Activated naive CD8-positive, alpha-beta T cell treated with anti-CD3 and anti-CD28 coated beads, Interleukin-2, amount 10 ng/mL, durations not matched to agents 7 days and 5 days (primary cell): ENCODE measurements at places on chromosomes 12 and 14. TPM values are rescaled to one million over a fixed set of nuclear protein-coding genes. Genes with fewer than 3 reads are reported as not detected.

DNA sequence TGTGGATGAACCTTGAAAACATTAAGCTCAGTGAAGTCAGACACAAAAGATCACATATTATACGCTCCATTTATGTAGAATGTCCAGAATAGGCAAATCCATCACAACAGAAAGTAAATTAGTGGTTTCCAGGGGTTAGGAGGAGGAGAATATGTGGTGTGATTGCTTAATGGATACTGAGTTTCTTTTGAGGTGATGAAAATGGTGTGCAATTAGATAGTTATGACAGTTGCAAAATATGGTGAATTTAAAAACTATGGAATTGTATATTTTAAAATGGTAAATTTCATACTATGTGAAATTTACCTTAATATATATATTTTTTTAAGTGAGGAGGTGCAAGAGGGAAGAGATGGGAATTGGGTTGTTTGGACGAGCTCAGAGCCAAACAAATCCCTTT lies 46.3 kb upstream of the KICS2 start:
- no peak overlapping the region for H3K27ac ChIP-seq
- H3K4me1 ChIP-seq = peaks cover 5% of the 10 kb centered on the region
- H3K36me3 ChIP-seq = no peaks in the 10 kb centered on the region

DNA sequence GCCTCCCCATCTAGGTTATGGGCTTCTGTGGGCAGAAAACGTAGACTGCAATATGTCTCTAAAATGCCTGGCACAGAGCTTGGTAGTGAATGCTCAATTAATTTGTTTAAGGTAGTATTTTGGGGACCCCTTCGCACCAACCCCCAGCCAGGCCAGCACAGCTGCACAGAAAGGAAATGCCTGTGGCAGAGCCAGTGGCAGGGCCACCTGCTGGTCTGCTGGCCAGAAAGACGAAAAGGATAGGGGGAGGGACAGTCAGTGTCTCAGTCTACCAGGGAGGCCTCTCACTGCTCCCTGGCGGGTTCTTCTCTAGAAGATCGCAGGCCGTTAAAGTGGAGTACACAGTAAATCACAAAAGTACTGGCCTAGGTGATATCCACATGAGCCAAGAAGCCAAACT lies 3.5 kb downstream of the RAB15 start:
- H3K27ac ChIP-seq = no peak overlapping the region
- DNase-seq = no peak
- H3K27me3 ChIP-seq = peaks cover 9% of the 10 kb centered on the region
- H3K4me1 ChIP-seq = peaks cover 8% of the 10 kb centered on the region

- no peaks in the 10 kb centered on the region for H3K27me3 ChIP-seq
- H3K27ac ChIP-seq = peak overlapping the region; percentile 99
- peak overlapping the region; percentile 94 for H3K4me3 ChIP-seq
Measured at GRCh38 chr12:54991161-54991990, 6.8 kb upstream of the TESPA1 start.

- H3K4me1 ChIP-seq = no peaks in the 10 kb centered on the region
- H3K36me3 ChIP-seq = no peaks in the 10 kb centered on the region
- peaks cover 35% of the 10 kb centered on the region for H3K27me3 ChIP-seq
- peak; percentile 41 for DNase-seq
- no peak overlapping the region for H3K27ac ChIP-seq
Measured at GRCh38 chr14:104135904-104136471, 2.4 kb upstream of the KIF26A start.

- H3K27me3 ChIP-seq = peaks cover 12% of the 10 kb centered on the region
- peaks cover 34% of the 10 kb centered on the region for H3K4me1 ChIP-seq
- peak overlapping the region; percentile 81 for H3K27ac ChIP-seq
- peak; percentile 44 for DNase-seq
- peaks cover 15% of the 10 kb centered on the region for H3K36me3 ChIP-seq
Measured at GRCh38 chr12:24948420-24948756, 513 bp downstream of the BCAT1 start.

DNA sequence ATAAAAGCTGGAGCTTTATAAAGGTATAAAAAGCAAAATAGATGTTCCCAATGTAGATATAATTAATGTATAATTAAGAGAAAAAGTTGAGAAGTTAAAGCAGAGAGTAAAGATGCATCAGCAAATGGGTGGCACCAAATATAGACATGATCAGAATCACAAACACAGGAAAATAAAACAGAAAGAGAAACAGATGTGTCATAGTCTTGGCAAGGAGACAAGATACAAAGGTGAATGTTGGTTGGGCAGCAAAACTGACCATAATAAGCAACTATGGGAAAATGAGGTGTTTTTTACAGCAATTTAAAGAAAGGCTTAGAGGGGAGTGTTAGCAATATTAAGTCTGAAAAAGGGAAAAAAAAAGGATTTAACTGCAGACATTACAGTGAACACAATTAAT lies 135.4 kb upstream of the CLEC14A start:
- peaks cover 3% of the 10 kb centered on the region for H3K27me3 ChIP-seq
- no peak for DNase-seq
- no peaks in the 10 kb centered on the region for H3K36me3 ChIP-seq
- no peaks in the 10 kb centered on the region for H3K4me1 ChIP-seq
- no peak overlapping the region for H3K4me3 ChIP-seq

ABHD12B gene
- not detected for total RNA-seq

- no peaks in the 10 kb centered on the region for H3K4me1 ChIP-seq
- H3K27ac ChIP-seq = no peak overlapping the region
- no peaks in the 10 kb centered on the region for H3K36me3 ChIP-seq
- no peak for DNase-seq
Measured at GRCh38 chr12:108375986-108376663, 37.0 kb upstream of the CMKLR1 start.

DNA sequence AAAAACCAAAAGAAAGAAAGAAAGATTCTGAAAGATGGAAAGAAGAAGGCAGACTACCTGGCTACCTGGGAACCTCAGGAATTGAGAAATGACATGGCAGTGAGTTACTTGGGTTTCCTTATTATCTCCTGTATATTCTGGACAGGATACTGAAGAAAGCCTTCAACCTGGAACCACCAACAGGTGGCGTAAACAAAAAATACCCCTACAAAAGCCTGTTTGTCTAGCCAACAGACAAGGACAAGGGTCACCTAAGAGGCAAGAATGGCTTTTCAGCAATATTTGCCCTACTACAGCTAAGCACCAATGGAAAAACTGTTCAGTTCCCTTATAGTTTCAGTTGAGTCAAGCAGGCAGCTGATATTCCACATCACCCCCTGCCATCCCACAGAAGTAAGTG lies 274.9 kb downstream of the GPHN start:
- H3K27ac ChIP-seq = no peak overlapping the region
- H3K4me1 ChIP-seq = no peaks in the 10 kb centered on the region
- H3K36me3 ChIP-seq = peaks cover 4% of the 10 kb centered on the region
- DNase-seq = no peak
- H3K27me3 ChIP-seq = no peaks in the 10 kb centered on the region
- no peak overlapping the region for H3K4me3 ChIP-seq

GRCh38 chr12:127803545-127803944 lies 463.4 kb upstream of the TMEM132C start:
- H3K27ac ChIP-seq = no peak overlapping the region
- H3K36me3 ChIP-seq = no peaks in the 10 kb centered on the region
- no peaks in the 10 kb centered on the region for H3K27me3 ChIP-seq
- H3K4me3 ChIP-seq = no peak overlapping the region

DNA sequence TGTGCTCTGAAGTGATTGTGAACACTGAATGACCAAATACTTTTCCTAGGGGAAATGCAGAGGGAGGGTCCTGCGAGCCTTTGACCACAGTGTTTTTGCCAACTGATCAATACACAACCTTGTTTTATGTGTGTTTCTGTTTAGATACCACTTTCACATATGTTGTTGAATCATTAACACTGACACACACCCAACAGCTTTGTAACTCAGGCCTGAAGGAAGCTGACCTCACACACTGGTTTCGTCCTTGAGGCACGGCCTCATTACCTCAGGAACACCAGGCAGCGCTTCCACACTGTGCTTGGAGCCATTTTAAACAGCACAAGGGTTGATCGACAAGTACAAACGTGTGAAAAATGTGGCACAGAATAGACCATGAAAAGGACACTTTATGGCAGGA lies 60.0 kb downstream of the PPFIBP1 start:
- no peaks in the 10 kb centered on the region for H3K27me3 ChIP-seq
- peaks cover 9% of the 10 kb centered on the region for H3K36me3 ChIP-seq
- peaks cover 30% of the 10 kb centered on the region for H3K4me1 ChIP-seq
- no peak overlapping the region for H3K27ac ChIP-seq

DNA sequence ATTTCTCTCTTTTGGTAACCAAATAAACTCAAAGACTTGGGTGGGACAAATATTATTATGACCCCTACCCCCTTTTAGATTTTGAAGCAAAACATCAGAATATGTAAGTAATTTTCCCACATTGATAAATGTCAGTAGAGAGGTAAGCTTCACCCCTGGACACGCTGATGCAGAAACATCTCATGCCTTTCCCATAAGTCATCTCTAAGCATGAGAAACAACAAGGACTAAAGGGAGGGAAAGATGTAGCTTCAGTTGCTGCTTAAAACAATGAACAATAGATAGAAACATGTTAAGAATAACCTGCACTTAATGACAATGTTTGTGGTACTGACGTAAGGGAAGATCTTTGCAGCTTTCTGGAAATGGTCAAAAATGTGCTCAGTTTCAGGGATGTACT lies 56.3 kb upstream of the SLC8A3 start:
- no peak for DNase-seq
- H3K36me3 ChIP-seq = no peaks in the 10 kb centered on the region
- no peak overlapping the region for H3K27ac ChIP-seq
- no peak overlapping the region for H3K4me3 ChIP-seq
- H3K4me1 ChIP-seq = no peaks in the 10 kb centered on the region

GRCh38 chr12:99619389-99620158 lies 28.0 kb upstream of the GARIN6 start:
- H3K4me3 ChIP-seq = no peak overlapping the region
- H3K36me3 ChIP-seq = no peaks in the 10 kb centered on the region
- no peak for DNase-seq

GRCh38 chr14:60514741-60515491 lies 6.0 kb downstream of the SIX6 start:
- peak; percentile 57 for DNase-seq
- no peaks in the 10 kb centered on the region for H3K36me3 ChIP-seq
- H3K27me3 ChIP-seq = peaks cover 74% of the 10 kb centered on the region
- peaks cover 5% of the 10 kb centered on the region for H3K4me1 ChIP-seq
- peak overlapping the region; percentile 57 for H3K4me3 ChIP-seq

- H3K27ac ChIP-seq = no peak overlapping the region
- no peak for DNase-seq
- peaks cover 5% of the 10 kb centered on the region for H3K4me1 ChIP-seq
- no peaks in the 10 kb centered on the region for H3K27me3 ChIP-seq
- H3K4me3 ChIP-seq = no peak overlapping the region
Measured at GRCh38 chr14:53354336-53354735, 201.2 kb upstream of the DDHD1 start.

DNA sequence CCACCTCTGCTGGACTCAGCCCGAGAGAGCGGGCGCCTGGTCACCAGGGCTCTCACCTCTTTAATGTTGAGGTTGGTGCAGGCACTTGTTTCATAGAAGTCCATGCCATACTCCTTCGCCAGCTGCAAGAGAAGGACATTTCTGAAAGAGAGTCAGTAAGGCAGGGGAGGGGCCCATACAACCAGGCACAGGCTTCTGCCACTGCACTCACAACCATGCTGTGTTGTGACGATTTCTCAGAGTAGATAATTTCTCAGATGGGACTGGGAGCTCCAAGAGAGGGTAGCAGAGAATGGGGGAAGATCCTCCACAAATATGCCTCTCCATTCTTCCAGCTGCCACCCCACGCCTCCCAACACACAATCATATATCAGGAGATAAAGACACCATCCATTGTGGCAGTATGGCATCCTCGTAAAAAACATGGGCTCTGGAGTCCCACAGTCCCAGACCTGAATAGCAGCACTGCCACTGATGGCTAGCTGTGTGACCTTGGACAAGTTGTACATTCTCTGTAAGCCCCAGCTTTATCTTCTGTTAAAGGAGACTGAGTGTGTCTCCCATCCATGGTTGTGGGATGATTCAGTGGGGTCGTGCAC lies 6.2 kb upstream of the GPX2 start:
- H3K27ac ChIP-seq = no peak overlapping the region
- no peak overlapping the region for H3K4me3 ChIP-seq
- H3K36me3 ChIP-seq = peaks cover 20% of the 10 kb centered on the region
- H3K27me3 ChIP-seq = no peaks in the 10 kb centered on the region

MGP gene
- 0.60 TPM for total RNA-seq

- no peak for DNase-seq
- peaks cover 8% of the 10 kb centered on the region for H3K4me1 ChIP-seq
- H3K4me3 ChIP-seq = no peak overlapping the region
- no peaks in the 10 kb centered on the region for H3K36me3 ChIP-seq
- H3K27ac ChIP-seq = no peak overlapping the region
- H3K27me3 ChIP-seq = peaks cover 21% of the 10 kb centered on the region
Measured at GRCh38 chr14:104973385-104974145, 4.6 kb downstream of the AHNAK2 start.

- no peak overlapping the region for H3K27ac ChIP-seq
- H3K4me1 ChIP-seq = peaks cover 5% of the 10 kb centered on the region
- H3K36me3 ChIP-seq = no peaks in the 10 kb centered on the region
- H3K27me3 ChIP-seq = peaks cover 2% of the 10 kb centered on the region
- no peak overlapping the region for H3K4me3 ChIP-seq
- DNase-seq = no peak
Measured at GRCh38 chr12:6158255-6158654, 33.8 kb upstream of the VWF start.

GRCh38 chr12:31803306-31804184 lies 74.7 kb upstream of the AMN1 start:
- no peak for DNase-seq
- H3K4me3 ChIP-seq = peak overlapping the region; percentile 84
- H3K27ac ChIP-seq = peak overlapping the region; percentile 89
- H3K36me3 ChIP-seq = peaks cover 33% of the 10 kb centered on the region
- H3K4me1 ChIP-seq = peaks cover 38% of the 10 kb centered on the region
- H3K27me3 ChIP-seq = no peaks in the 10 kb centered on the region

FGFR1OP2 gene
- total RNA-seq = 102 TPM

POTEG gene
- total RNA-seq = not detected

- no peaks in the 10 kb centered on the region for H3K27me3 ChIP-seq
- H3K4me1 ChIP-seq = no peaks in the 10 kb centered on the region
- no peaks in the 10 kb centered on the region for H3K36me3 ChIP-seq
Measured at GRCh38 chr14:85175556-85175955, 354.4 kb upstream of the FLRT2 start.

DNA sequence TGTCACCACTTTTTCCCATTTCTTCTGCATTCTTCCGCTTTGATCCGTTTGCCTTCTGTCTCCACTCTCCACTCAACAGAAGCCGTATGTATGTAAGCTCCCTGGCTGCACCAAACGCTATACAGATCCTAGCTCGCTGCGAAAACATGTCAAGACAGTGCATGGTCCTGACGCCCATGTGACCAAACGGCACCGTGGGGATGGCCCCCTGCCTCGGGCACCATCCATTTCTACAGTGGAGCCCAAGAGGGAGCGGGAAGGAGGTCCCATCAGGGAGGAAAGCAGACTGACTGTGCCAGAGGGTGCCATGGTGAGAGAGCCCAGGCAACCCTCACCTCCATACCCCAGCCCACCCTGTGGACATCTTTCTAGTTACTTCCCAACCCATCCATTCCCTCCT lies 8.3 kb downstream of the GLI1 start:
- no peaks in the 10 kb centered on the region for H3K27me3 ChIP-seq
- no peak overlapping the region for H3K27ac ChIP-seq
- no peak for DNase-seq

RERG gene
- not detected for total RNA-seq

GRCh38 chr14:47929334-47929733 lies 253.9 kb upstream of the MDGA2 start:
- no peaks in the 10 kb centered on the region for H3K36me3 ChIP-seq
- no peak overlapping the region for H3K27ac ChIP-seq
- H3K4me1 ChIP-seq = no peaks in the 10 kb centered on the region
- H3K4me3 ChIP-seq = no peak overlapping the region
